CD4-positive, alpha-beta memory T cell (primary cell): ENCODE measurements at places on chromosomes 12 and 14. TPM values are rescaled to one million over a fixed set of nuclear protein-coding genes. Genes with fewer than 3 reads are reported as not detected.

DNA sequence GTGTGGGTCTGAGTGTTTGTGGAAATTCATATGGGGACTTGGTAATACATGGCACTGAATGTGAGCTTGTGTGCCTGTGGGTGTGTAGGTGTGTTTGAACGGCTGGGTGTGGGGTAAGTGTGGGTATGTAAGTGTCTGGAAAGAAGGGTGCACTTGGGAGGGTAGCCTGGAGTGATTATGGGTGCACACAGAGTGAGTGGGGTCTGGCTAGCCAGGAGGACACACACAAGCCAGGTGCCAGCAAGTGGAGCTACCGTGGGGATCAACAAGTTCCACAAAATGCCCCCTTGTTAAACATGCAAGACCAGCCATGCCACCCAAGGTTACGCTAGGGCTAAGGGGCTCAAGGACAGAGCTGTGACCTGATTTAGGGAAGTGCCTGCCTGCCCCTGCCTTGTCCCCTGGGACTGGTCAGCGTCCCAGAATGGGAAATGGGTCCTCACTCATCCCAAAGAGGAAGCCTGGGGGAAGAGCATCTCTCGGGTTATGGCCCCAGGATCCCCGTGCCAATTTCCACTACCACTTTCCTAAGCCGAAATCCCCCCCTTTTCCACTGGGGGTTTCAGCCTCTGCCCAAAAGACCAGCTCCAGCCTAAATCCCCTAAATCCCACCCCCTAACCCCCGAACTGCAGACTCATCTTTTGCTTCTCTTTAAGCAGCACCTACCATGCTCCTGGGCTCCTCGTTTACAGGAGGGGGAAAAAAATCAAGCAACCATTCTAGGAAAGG is 118.6 kb downstream of the DICER1 start:
- H3K4me3 ChIP-seq = no peak overlapping the region
- no peaks in the 10 kb centered on the region for H3K27me3 ChIP-seq
- H3K36me3 ChIP-seq = no peaks in the 10 kb centered on the region
- no peak for DNase-seq

GRCh38 chr12:131264635-131265034 is 310.9 kb downstream of the ADGRD1 start:
- H3K27ac ChIP-seq = no peak overlapping the region
- H3K27me3 ChIP-seq = no peaks in the 10 kb centered on the region
- no peak for DNase-seq

GRCh38 chr12:66717036-66717673 is 38.3 kb upstream of the GRIP1 start:
- H3K36me3 ChIP-seq = no peaks in the 10 kb centered on the region
- no peak for DNase-seq
- no peak overlapping the region for H3K4me3 ChIP-seq
- peaks cover 10% of the 10 kb centered on the region for H3K4me1 ChIP-seq

DNA sequence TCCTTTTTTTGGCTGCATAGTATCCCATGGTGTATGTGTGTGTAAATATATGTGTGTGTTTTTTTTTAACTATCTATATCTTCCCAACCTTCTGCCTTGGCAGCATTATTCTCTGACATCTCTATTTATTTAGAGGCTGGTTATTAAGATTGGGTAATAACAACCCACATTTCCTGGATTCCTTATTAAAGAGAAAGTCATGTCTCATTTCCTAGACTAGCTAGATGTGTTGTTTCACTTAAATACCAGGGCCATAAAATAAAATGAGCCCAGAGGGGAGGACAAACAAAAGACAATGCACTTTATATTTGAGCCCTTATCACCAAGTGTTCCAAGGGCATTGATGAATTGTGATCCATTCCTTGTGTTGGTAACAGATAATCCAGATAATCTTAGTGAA is 169.1 kb downstream of the SLC5A8 start:
- H3K27ac ChIP-seq = no peak overlapping the region
- no peak for DNase-seq
- H3K4me1 ChIP-seq = no peaks in the 10 kb centered on the region
- no peaks in the 10 kb centered on the region for H3K36me3 ChIP-seq
- no peaks in the 10 kb centered on the region for H3K27me3 ChIP-seq

GRCh38 chr12:2020511-2020910 is 16.3 kb upstream of the DCP1B start:
- H3K27me3 ChIP-seq = no peaks in the 10 kb centered on the region
- no peak for DNase-seq
- H3K36me3 ChIP-seq = no peaks in the 10 kb centered on the region
- no peaks in the 10 kb centered on the region for H3K4me1 ChIP-seq
- H3K4me3 ChIP-seq = no peak overlapping the region

DNA sequence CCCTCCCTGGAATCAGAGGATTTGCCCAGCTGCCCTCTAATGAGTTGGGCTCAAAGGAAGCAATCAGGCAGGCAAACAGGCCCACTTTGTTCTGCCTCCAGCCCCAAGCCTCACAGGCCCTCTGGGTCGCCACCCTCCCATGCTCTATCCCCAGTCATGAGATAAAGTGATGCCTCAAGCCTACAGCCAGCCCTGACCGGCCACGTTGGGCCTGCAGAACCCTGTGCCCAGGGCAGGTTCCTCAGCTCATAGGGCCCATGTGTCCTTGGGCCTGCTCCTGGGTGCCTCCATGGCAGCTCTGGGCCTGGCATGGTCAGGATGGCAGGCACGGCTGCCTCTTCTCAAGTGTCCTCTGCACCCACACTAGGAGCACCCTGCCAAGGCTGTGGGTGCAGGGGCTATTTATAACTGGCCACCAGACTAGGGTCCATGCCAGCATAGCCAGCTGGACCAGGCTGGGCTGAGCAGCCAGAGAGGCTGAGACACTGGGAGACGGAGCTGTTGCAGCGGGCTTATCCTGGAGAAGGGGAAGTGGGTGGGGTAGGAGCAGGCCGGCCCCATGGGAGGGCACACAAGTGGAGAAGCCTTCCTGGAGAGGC is 20.2 kb downstream of the HDAC7 start:
- peaks cover 46% of the 10 kb centered on the region for H3K4me1 ChIP-seq
- DNase-seq = no peak
- H3K27me3 ChIP-seq = no peaks in the 10 kb centered on the region
- H3K36me3 ChIP-seq = peaks cover 39% of the 10 kb centered on the region
- no peak overlapping the region for H3K27ac ChIP-seq

DNA sequence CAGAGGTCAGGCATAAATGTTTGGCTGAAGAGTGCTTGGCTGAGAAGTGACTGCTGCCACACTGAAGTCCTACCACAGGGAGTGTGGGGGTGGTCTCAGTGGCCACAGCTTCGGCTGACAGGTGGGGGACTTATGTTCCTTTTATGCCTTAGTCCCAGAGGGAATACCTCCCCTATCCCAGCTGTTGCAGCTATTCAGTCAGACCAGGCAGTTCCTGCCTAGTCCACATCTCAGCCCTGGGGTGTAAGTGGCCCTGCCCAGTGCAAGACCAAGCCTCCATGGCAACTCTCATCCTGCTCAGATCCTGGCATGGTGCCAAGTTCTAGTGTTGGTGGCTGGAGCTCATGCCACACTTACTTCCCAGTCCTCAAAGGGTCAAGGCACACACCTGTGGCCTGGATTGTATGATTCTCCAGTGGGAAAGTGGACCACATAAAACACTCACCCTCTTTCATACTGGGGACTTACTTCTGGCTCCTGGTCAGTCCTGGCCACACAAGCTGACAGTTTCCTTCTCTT is 161.3 kb upstream of the CAND1 start:
- H3K4me3 ChIP-seq = no peak overlapping the region
- no peaks in the 10 kb centered on the region for H3K4me1 ChIP-seq
- no peaks in the 10 kb centered on the region for H3K27me3 ChIP-seq
- H3K27ac ChIP-seq = no peak overlapping the region

DNA sequence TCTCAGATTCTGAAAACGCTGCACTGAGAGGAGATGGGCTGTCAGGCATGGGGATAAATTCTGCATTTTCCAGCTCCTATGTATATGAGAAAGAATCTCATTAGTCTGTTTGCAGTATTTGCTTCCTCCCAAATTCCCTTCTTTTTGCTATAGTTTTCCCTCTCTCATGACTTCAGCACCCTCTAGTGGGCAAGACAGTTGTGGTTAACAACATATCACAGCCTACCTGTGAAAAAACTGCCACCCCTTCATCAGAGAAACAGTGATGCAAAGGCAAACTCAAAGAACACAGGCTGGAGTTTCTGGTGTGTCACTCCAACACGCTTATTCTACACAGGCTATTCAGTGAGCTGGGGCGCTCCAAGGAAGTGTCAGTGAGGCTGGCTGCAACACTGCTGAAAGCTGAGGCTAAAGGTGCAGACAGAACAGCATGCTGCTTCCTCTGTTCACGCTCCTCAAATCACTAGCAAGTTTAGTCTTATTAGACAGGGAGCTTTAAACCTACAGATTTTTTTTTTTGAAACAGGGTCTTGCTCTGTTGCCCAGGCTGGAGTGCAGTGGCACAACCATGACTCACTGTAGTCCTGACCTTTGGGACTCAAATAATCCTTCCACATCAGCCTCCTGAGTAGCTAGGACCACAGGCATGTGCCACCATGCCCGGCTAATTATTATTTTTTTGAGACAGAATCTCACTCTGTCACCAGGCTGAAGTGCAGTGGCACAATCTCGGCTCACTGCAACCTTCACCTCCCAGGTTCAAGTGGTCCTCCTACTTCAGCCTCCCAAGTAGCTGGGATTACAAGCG is 19.3 kb downstream of the ZC2HC1C start:
- H3K27me3 ChIP-seq = no peaks in the 10 kb centered on the region
- no peak overlapping the region for H3K4me3 ChIP-seq
- H3K27ac ChIP-seq = no peak overlapping the region
- peak; percentile 41 for DNase-seq
- H3K36me3 ChIP-seq = peaks cover 34% of the 10 kb centered on the region

DNA sequence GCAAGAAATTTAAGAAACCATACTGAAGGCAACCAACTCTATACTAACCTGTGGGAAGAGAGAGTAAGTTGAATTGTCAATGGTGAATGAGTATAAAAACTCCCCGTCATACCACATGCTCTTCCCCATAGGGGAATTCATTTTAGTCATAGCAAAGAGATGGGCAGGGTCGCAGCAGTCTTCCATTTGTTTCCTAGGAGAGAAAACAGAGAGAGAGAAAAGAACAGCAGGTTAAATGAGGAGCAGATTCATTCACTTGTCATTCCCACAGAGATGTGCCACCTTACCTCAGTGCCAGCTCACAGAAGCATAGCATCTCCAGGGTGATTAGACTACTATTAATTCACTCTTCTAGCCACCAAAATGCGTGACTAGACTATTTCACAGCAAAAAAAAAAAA is 47.4 kb downstream of the ST8SIA1 start:
- peaks cover 32% of the 10 kb centered on the region for H3K4me1 ChIP-seq
- no peaks in the 10 kb centered on the region for H3K36me3 ChIP-seq
- no peak for DNase-seq
- H3K4me3 ChIP-seq = no peak overlapping the region
- no peaks in the 10 kb centered on the region for H3K27me3 ChIP-seq

DNA sequence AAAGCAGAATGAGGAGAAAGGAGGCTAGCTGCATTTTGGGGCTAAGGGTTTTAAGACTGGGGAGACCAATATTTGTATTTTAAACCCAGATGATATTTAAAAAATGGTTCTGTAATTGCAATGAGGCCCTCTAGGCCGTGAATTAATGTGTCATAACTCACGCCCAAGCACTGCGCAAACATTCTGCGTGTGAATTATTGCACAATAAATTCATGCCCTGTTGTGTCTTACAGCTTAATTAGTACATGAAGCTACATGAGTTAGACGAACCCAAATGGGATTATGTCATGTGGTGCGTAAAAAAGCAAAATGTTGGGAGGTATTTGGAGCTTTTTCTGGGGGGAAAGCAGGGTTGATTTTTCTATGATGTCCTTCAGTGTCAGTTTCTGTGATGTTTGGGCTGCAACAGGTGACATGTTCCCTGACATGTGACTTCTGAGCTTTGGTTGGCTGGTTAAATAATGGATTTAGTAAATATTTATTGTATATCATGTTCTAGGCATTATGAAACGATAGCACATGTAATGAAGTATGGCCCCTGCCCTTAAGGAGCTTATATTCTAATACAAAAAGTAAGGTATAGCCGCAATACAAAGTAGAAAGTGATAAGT is 30.4 kb upstream of the CISTR start:
- H3K27me3 ChIP-seq = peaks cover 11% of the 10 kb centered on the region
- H3K27ac ChIP-seq = no peak overlapping the region
- no peaks in the 10 kb centered on the region for H3K4me1 ChIP-seq
- no peak for DNase-seq
- H3K36me3 ChIP-seq = no peaks in the 10 kb centered on the region

GRCh38 chr14:101225157-101226152 is 321.9 kb upstream of the RTL1 start:
- no peaks in the 10 kb centered on the region for H3K27me3 ChIP-seq
- no peak for DNase-seq
- H3K36me3 ChIP-seq = no peaks in the 10 kb centered on the region
- no peak overlapping the region for H3K4me3 ChIP-seq

DNA sequence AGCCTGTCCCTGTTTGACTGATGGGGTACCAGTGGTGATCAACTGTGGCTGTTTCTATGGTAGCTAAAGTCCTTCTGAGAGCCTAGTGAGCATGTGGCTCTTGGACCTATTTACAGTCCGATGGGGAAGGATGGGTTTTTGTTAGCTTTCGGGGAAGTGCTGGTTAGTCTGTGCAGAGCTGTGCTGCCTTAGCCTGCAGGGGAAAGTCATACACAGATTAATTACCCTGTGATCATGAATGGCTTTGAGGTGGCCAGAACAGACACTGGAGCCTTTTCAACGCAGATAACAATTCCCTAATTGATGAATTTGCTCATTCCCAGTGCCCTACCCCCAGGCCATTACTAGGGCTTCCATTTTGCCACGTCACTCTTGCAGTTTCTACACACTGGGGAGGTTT is 99.7 kb downstream of the WSCD2 start:
- no peaks in the 10 kb centered on the region for H3K36me3 ChIP-seq
- H3K4me1 ChIP-seq = no peaks in the 10 kb centered on the region
- H3K27ac ChIP-seq = no peak overlapping the region
- H3K27me3 ChIP-seq = no peaks in the 10 kb centered on the region
- DNase-seq = no peak
- H3K4me3 ChIP-seq = no peak overlapping the region

- H3K4me1 ChIP-seq = no peaks in the 10 kb centered on the region
- no peak for DNase-seq
- H3K27me3 ChIP-seq = no peaks in the 10 kb centered on the region
- H3K36me3 ChIP-seq = no peaks in the 10 kb centered on the region
- H3K27ac ChIP-seq = no peak overlapping the region
Measured at GRCh38 chr12:80441921-80442320, 2.1 kb upstream of the PTPRQ start.

DNA sequence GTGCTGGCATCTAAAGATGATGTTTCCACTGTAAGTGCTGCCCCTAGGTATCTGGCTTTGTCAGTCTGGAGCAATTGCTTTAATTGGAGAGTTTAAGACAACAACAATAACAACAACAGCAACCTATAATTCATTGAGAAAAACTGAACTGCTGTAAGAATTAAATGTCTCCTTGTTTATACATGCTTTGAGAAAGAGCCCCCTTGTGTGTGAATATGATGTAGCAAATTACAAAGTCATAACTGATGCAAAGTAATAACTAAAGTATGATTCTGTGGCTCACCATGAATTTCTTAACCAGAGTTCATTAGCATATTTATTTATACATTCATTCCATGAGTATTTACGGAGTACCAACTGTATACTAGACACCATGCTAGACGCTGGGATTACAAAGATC is 59.2 kb upstream of the PRIMA1 start:
- no peaks in the 10 kb centered on the region for H3K36me3 ChIP-seq
- H3K27me3 ChIP-seq = no peaks in the 10 kb centered on the region
- no peaks in the 10 kb centered on the region for H3K4me1 ChIP-seq
- no peak overlapping the region for H3K27ac ChIP-seq

Gene TESPA1
- 269 TPM for total RNA-seq

Gene KRT72
- total RNA-seq = 8.4 TPM

Gene LHX5
- total RNA-seq = not detected

Gene ATXN7L3B
- 46.2 TPM for total RNA-seq

Gene CLMN
- 0.22 TPM for total RNA-seq

Gene DTX3
- 33.8 TPM for total RNA-seq

Gene KLC1
- 278 TPM for total RNA-seq

Gene TOMM20L
- total RNA-seq = not detected
